ENCODE measurements at places on chromosomes 1 and 21.

GRCh38 chr1:16181887-16182719 is 26.2 kb upstream of the EPHA2 start:
- DNase-seq: peak; percentile 84

GRCh38 chr1:178094739-178095645 is 1.1 kb downstream of the RASAL2 start:
- DNase-seq: no peak

DNA sequence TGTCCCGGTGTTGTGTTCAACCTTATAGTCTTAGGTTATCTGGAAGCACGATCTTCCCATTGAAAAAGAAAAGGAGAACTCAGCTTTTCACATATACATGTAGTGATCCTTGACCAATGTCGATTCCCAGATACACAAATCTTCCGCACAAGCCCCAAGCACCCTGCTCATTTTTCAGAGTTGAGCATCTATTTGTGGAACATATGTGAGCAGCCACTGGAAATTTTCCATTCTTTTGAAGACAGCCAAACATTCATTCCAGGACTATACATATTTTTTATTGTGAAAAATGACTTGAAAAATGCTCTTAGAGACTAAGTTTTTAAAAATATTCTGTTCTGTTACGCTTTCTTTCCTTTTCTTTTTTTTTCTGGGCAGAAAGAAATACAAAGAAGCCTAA is 371.9 kb downstream of the RGS7 start:
- no peak for DNase-seq

- DNase-seq: no peak
Measured at GRCh38 chr1:51833700-51834099, 44.8 kb downstream of the NRDC start.

- DNase-seq: peak; percentile 76
Measured at GRCh38 chr1:56255516-56256152, 323.7 kb downstream of the PLPP3 start.

GRCh38 chr1:231332761-231333160 is 4.9 kb downstream of the EXOC8 start:
- DNase-seq: no peak

DNA sequence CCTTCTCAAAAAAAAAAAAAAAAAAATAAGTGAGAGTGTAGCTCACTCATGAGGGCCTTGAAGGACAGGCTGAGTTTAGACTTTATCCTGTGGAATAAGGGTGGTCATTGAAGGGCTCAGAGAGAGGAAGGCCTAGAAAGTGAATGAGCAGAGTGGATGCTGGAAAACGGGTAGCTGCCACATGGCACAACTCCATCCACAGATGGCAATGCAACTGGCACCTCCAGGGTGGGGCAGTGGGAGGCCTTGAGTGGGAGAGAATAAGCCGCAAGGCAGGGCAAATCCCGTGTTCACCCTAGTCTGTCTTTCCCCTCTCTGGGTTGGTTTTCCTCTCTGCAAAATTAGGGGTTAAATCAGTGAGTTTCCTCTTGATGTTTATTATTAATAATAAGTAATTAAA is 3.1 kb downstream of the TNNI1 start:
- DNase-seq: no peak

- no peak for DNase-seq
Measured at GRCh38 chr1:19398309-19398760, 86.2 kb downstream of the SLC66A1 start.

DNA sequence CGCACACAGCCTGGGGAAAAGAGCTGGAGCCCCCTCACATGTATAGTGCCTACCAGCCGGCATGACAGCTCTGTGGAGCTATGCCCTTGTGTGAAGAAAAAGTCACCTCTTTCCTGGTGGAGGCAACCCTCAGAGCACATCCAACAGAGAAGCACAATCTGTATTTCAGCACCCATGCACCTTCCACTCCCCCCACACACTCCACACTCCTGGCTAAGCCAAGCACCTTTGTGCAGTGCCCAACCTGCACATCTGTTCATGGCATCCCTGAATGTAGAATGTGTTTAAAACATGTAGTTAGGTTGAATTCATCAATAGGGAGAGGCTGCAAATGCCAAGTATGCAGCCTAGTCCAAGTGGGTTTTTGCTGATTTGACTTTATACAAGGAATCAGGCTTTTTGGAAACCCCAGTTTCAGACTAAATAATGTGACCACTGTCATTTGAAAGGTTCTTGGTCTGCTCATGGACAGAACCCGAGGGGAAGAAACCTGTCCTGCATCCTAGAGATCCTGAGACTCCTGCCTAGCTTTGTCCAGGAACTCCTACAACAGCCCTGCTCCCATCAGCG is 197.1 kb downstream of the TOMM20 start:
- no peak for DNase-seq

- no peak for DNase-seq
Measured at GRCh38 chr1:7831458-7831857, 21.4 kb downstream of the UTS2 start.

- DNase-seq: no peak
Measured at GRCh38 chr1:17721444-17721843, 33.7 kb upstream of the ACTL8 start.

DNA sequence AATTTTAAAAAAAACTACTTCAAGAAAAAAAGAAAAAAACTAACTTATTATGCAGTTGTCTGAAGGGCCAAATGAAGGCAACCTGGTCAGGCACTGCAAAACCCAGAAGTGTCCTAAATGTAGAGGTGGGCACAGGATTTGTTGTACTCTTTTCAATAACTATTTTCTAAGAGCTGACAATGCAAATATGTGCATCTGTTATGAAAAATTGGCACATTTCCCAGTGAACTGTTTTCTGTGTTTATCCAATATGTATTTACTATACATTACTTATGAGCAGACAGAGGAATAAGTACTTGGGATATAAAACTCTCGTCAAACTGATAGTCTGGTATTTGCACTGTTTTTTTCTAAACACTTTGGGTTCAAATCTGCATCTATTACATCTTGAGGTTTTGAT is 188.0 kb upstream of the C21orf91 start:
- no peak for DNase-seq

DNA sequence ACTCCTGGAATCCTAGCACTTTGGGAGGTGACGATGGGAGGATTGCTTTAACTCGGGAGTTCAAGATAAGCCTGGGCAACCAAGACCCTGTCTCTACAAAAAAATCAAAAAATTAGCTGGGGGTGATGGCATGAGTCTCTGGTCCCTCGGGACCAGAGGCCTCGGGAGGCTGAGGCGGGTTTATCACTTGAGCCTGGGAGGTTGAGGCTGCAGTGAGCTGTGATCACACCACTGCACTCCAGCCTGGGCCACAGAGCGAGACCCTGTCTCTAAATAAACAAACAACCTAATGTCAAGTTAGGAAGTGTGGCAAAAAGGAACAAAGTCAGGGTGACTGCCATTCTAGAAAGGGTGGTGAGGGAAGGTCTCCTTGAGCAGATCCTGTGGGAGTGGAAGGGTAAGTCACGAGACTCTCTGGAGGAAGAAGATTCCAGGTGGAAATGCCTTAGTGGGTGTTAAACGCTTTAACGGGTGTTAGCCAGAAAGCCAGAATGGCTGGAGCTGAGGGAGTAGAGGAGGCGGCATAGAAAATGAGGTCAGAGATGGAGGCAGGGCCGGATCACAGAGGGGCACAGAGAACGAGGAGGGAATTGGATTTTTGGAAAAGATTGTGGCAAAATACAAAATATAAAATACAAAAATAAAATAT is 62.2 kb upstream of the ATP5PO start:
- no peak for DNase-seq

- DNase-seq: no peak
Measured at GRCh38 chr1:227127891-227128290, 187.8 kb downstream of the COQ8A start.

DNA sequence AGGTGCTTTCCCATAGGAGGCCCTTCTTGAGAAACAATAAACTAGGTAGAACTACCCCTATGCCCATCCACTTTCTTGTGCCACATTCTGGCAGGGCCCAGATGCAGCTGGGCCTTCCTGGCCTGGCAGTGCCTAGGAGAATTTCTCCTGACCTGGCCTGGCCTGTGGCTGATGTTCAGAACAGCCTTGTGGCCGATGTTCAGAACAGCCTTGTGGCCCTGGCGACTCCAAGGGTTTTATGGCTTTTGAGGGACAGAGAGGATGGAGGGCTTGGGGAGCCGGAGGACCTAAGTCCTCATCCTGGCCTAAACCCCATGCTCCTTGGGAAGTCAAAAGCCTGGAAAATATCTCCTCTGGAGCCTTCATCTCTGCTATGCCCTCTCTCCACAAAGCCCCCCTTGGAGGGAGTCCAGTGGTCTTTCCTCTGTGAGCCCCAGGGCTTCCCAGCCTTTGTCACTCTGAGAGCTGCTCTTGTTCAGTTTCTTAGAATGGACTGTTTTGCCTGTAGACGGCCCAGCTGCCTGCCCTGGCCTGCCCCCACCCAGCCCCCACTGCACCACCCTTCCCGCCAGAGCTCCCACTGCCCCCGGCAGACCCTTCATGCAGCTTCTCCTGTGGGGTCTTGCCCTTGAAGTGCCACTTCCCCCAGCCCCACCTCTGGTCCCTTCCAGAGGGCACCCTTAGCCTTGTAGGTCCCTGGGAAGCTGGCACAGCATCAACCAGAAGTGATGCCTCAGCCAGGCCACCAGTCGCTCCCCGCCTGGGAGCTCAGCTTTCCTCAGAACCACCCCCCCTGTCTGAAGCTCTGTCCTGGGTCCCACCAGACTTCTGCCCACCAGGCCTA is 7.0 kb downstream of the GPR37L1 start:
- DNase-seq: no peak

DNA sequence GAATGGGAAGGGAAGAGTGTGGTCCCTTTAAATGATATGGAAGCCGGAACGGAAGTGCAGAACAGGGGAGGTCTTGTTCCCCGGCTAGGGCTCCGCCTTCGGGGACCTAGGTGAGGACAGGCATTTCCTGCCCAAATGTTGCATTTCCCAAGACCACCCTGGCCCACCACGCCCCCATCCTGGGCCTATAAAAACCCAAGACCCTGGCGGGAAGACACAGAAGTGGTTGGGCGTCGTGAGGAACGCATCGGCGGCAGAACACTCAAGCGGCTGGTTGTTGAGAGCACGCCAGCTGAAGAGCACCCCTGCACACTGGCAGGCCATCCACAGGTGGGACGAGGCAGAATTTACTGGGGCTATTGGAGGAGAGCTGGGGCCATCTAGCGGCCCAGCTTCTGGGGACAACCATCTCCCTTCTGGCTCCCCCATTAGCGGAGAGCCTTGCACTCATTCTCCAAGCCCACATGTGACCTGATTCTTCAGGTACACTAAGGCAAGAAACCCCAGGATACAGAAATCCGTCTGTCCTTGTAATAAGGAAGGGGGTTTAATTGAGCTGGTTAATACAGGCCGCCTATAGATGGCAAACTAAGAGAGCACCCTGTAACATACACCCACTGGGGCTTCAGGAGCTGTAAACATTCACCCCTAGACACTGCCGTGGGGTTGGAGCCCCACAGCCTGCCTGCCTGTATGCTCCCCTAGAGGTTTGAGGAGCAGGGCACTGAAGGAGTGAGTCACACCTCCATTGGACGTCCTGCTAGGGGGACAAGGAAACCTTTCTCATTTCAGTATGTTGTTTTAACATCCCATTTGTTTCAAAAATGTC is 1327.9 kb downstream of the BRINP3 start:
- DNase-seq: no peak

DNA sequence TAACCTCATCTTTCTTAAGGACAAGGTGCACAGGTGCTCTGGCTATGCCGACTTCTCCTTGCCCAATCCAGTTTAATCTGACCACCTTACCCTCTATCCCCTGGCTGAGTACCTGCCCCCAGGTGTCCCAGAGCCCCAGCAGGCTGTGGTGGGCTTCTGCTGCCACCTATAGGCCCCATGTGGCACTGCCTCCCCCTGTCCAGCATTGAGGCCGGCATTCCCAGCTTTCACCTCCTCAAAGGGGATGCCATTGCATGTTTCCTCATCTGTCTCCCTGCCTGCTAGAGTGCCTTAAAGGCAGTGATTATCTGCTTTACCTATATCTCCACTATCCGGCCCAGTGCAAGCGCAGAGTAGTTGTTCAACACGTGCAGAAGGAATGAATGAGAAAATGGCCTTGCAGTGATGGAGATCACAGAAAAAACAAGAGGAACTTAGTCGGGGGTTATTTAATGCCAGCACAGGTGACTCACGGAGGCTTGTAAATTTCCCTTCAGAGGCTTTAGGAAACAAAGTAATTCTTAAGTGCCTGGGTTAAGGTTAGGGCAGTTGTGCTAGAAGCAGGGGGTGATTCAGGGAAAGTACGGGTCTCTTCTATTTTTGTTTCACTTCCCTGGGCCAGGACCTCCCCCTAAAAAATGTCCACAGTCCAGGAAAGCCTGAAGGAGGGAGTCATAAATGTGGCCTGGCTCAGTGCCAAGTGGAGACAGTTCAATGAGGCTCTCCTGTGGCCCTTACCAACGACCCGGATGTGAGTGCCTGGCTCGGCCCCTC is 131.8 kb upstream of the NGF start:
- DNase-seq: peak; percentile 27

- DNase-seq: no peak
Measured at GRCh38 chr1:19708567-19709110, 44.0 kb downstream of the HTR6 start.

DNA sequence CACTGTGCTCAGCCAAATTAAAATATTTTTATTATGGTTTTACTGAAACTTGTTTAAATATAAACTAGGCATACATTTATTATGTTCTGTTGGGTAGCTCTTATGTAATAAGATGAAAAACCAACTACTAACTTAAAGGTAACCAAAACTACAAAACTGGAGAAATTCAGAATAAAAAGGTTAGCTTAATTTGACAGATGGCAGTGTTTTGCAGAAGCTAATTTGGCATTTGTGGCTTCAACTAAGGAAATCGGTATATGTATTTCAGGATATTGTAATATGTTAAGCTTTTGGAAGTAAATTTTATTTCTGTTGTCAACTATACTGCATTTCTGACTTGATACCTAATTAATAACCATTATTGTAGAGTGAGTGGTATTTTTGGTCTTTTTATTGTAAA is 18.8 kb downstream of the USP25 start:
- DNase-seq: no peak

GRCh38 chr1:92877792-92878191 is 46.0 kb downstream of the RPL5 start:
- DNase-seq: no peak

DNA sequence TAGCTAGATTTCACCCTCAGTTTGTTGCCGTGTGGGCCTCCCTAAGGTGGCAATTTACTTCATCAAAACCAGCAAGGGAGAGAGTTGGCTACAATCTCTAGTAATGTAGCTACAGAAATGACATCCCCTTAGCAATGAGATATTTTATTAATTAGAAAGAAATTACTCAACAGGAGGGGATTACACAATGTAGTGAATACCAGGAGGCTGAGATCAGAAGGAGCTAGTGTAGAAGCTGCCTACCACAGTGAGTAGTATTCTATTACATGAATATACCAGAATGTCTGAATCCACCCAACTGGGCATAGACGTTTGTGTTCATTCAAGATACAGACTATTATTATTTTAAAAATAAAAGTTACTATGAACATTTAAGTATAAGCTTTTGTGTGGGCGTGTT is 868.2 kb upstream of the CXADR start:
- no peak for DNase-seq

Measured in left ventricle myocardium inferior (tissue), 1 donor.